ENCODE measurements at places on chromosomes 5 and 9.

GRCh38 chr5:177271113-177271512 lies 32.4 kb downstream of the RAB24 start:
- no peak for DNase-seq

- DNase-seq: peak; percentile 65
These were observed 457 bp downstream of the UGCG start for GRCh38 chr9:111896942-111897600.

DNA sequence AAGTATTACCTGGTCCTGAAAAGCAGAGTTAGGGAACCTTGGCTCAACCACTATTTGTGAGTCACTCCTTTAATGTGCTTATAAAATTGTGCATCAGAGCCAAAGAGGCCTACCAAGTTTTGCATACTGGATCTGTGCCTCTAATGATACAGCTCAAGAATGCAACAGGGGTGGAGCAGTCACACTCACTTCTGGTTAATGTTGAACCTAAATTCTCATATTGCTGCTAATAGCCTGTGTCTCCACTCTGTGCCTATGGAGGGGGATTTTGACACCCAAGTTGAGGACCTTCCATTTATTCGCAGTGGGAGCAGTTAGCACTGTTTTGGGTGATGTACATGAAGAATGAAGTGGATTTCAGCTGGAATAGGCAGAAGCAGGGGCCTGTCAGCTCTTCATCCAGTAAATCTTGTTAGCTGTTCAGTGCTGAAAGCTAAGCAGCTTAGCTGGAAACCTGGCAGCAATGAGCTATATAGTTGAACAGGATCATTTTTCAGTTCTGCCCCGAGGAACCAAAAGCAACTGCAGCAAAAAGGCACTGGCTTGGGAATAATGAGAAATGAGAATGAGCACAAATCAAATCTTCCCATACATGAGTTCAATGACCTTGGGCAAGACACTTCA lies 9.7 kb downstream of the SH3TC2 start:
- no peak for DNase-seq

DNA sequence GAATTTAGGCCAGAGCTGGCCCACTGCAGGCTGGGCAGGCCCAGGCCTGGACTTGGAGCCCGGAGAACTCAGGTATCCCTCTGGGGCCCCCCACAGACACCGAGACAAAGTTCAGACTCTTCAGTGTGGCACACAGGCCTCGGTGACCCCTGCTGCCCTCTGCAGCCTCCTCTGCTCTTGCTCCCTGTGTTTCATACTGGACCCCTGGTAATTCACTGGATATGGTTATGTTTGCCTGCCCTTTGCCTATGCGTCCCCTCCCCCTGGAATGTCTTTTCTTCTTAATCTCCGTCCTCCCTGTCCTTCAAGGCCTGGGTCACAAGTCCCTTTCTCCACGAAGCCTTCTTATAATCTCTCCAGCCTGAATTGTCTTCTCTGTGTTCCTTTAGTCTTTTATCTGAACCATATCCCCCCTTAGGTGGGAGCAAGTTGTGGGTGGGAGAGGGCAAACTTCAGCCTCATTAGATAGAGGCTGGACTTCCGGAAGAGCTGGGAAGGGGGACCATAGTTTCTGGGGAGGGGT lies 30.1 kb downstream of the GSN start:
- no peak for DNase-seq

DNA sequence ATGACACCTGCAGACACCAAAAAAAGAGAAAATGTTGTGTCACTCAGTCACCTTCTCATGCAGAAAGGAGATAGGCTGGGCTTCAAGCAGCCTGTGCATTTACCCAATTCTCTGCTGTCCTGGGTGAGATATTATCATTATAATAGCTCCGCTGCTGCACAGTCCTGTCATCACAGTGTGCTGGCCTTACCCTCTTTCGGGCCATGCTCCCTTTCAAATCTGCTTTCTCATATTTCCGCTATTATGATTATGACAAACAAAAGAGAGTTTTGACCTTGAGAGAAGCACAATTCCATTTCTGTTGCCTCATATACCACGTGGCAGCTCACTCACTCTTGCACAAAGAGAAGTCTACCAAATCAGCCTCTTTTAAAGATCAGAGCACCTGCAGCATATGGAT lies 1350.1 kb upstream of the ACO1 start:
- DNase-seq: no peak

- no peak for DNase-seq
These were observed 493.5 kb upstream of the WWC1 start for GRCh38 chr5:167797933-167798332.

GRCh38 chr5:112316731-112317130 lies 102.3 kb downstream of the EPB41L4A start:
- no peak for DNase-seq
